ENCODE measurements at places on chromosomes 2 and 18.
A peak's percentile ranks its signal among the peaks of the same experiment; 100 is the strongest.

GRCh38 chr2:182605166-182605565 lies 110.9 kb upstream of the DNAJC10 start:
- no peak for DNase-seq

GRCh38 chr2:10864861-10865636 lies 46.7 kb upstream of the KCNF1 start:
- peak; percentile 1 for DNase-seq

GRCh38 chr2:113886479-113887008 lies 3.3 kb upstream of the ACTR3 start:
- DNase-seq, result no peak

GRCh38 chr2:182911813-182912517 lies 45.5 kb upstream of the FRZB start:
- DNase-seq, result no peak

DNA sequence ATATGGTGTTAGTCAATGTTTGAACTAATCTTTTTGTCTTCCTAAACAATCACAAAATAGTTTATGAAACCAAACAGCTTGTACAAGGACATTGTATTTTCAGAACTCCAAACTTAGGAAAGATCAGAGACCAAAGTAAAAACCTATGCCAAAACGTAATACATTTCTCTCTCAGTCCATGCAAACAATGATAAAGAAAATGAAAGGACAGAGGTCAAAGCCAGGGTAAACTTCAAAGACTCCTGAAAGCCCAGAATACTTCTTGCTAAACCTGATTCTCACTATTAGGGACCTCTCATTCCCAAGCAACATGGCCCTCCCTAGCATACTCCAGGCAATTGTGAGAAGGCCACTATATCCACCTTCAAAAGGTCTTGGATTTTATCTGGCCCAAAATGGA lies 105.1 kb upstream of the GALNT5 start:
- no peak for DNase-seq

- DNase-seq, result no peak
Measured at GRCh38 chr2:101771227-101771902, 73.9 kb downstream of the MAP4K4 start.

- no peak for DNase-seq
Measured at GRCh38 chr18:10523544-10523943, 2.3 kb upstream of the NAPG start.

DNA sequence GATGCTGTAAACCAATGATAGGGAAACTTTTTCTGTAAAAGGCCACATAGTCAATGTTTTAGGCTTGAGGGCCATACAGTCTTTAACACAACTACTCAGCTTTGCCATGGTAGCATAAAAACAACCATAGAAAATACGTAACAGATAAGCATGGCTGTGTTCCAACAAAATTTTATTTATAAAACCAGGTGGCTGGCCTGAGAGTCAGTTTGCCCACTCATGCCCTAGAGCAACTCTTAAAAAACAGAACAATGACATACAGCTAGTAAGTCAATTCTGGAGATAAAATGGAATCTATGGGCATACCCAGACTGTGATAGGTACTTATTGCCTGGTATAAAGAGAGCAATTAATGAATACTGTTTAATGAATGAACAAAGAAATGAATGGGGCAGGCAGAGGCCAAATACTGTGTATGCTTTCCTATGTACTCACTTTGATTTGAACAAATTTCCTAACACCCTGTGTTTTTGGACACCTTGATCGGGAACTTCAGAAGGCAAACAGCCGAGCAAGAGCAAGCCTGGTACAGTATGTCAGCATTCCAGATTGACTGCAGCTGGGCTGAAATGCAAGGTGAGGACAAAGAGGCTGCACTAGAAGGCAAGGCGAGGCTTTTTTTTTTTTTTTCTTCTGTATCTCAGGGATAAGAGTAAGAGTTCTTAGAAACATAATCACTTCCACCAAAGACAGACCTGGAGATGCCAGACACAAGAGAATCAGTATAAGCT lies 315.3 kb downstream of the CLIP4 start:
- DNase-seq, result no peak

- no peak for DNase-seq
Measured at GRCh38 chr18:23627321-23627720, 35.4 kb downstream of the ANKRD29 start.

GRCh38 chr2:48213646-48214045 lies 307.3 kb upstream of the FBXO11 start:
- no peak for DNase-seq

- no peak for DNase-seq
Measured at GRCh38 chr2:213189001-213189899, 37.8 kb upstream of the IKZF2 start.

GRCh38 chr2:56184500-56185011 lies 766 bp downstream of the CCDC85A start:
- no peak for DNase-seq

GRCh38 chr2:45124456-45124855 lies 115.2 kb upstream of the SIX2 start:
- DNase-seq, result no peak

Measured in activated CD4-positive, alpha-beta T cell treated with anti-CD3 and anti-CD28 coated beads for 24 hours (primary cell).